ENCODE measurements at places on chromosomes 3 and 15.

DNA sequence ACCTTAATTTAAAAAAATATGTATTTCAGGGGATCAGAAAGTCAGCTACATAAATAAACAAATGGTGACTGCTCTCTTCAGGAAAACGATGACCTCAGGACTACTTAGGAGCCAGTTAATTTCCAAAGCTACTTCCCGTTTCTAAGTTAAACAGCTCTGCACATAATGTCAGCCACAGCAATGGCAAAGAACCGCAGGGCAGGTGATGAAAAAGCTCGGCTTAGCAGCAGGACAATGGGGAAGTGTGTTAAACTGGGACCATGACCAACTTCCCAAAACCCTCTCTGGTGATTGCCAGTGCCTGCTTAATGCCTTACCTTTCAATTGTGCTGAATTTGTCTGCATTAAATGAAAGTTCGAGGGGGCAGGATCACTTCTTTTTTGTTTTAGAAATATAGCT is 258.9 kb downstream of the FHIT start:
- no peak for DNase-seq

DNA sequence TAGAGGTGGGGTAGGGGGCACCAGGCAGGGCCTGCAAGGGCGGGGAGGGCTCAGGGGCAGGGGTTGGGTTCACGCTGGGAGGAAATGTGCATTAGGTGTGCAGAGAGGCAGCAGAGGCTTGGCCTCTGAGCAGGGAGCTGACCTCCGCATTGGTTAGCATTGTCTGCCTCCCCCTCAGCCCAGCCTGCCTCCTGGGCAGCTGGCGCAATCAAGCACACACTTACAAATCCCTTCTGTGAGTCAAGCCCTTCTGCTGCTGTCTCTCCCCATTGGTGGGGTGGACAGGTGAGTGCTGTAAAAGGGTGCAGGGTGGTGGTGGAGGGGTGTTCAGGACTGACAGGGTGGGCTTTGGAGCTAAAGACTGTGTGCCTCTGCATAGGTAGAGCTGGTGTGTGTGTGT is 9.3 kb downstream of the LOXL1 start:
- DNase-seq = no peak

DNA sequence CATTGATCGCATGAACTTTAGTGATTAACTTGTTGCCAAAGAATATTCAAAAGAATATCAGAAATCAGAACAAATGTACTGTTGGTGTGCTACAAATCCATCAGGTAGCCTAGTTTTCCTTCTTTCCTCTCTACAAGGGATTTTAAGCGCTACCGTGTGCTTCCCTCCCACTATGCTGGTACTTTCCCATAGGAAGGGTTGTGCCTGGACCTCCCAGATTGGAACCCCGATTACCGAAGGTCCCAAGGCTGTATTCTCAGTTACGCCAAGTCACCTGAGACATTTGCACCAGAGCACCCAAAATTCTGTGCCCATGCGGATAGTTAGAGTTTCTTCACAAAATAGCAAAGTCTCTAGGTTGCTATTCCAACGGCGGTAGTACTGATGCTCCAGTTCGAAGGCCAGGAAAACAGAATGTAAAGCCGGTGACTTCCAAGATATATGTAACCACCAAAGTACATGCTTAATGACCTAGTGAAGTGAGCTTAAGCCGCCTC is 23.4 kb upstream of the GATM start:
- no peak for DNase-seq

- no peak for DNase-seq
Measured at GRCh38 chr3:32751377-32751776, 66.4 kb downstream of the CNOT10 start.

DNA sequence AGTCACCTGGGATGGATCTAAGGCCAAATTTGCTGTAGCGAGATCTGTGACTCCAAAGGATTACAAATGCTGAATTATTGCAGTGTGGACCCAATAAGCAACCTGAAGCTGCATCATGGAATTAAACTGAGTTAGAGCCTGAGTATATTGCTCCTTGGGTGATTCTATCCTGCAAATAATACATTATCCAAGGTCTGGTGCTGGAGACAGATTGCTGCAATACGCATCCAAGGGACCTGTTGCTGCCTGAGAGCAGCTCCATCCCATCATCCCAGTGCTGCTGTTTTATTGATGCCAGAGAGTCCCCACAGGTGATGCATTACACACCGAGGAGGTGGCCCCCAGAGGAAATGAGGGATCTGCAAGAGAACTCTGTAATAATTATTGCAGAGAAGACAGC is 31.6 kb upstream of the PCSK6 start:
- no peak for DNase-seq

DNA sequence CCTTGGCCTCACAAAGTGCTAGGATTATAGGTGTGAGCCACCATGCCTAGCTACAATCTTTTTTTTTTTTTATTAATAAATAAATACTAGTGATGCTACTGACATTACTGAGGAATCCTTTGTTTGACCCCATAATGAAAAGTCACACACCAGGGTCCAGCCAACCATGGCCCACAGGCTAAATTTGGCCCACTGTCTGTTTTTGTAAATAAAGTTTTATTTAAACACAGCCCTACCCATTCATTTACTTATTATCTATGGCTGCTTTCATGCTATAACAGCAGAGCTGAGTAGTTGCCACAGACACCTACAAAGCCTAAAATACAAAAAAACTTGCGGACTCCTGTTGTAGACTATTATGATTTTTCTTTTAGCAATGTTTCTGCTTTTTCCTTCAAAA is 7.4 kb downstream of the INTS14 start:
- no peak for DNase-seq

GRCh38 chr15:34708422-34708821 is 46.4 kb downstream of the GJD2 start:
- DNase-seq = no peak

GRCh38 chr3:66302288-66302687 is 81.5 kb downstream of the SLC25A26 start:
- DNase-seq = peak; percentile 48

GRCh38 chr3:126348308-126348920 is 8.8 kb downstream of the KLF15 start:
- DNase-seq = no peak

DNA sequence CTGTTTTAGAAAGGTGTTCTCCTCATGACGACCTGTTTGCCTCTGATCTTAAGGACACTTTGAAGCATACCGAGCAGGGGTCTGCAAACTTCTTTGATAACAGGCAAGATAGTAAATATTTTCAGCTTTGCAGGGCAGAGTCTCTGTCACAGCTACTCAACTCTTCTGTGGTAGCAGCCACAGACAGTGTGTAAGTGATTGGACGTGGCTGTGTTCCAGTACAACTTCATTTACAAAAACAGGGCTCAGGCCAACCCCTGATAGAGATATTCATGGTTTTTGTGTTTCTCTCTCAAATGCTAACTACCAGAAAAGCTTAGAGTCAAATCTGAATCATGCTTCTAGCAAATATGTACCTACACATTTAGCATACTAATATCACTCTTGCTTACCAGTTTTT is 51.5 kb downstream of the TGFBR2 start:
- peak; percentile 22 for DNase-seq

DNA sequence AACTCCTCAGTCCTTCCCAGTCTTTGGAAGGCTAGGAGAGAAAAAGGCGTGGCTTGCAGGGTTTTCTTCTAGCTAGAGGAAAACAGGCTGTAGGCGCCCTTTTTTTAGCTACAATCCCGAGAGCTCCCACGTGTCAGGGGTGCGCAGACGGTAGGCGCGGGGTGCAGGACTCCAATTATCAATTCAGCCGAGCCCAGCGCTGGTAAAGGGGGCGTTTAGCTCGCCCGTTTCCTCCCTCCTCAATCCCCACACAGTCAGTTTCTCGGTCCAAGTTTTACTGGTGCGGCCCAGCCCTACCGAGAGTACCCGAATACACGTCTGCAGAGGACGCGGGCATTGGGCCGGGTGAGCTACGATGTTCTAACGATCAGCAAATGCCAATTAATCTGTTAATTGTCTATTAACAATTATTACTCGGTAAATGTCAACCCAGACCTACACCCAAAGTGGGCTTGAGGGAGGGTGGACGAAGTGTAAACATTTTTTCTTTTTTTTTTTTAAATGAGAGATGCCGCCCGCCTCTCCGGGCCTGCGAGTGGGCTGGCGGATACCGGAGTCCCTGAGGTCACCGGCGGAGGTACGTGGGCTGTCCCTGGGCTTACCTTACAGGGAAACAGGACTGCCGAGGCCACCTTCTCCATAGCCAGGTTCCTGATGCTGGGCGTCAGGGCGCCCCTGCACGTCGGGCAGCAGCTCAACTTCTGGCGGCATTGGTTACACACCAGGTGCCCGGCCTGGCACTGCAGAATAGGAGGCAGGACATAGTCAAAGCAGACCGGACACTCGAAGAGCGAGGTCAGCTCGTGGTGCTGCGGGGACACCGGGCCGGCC is 923 bp downstream of the SIAH2 start:
- DNase-seq = peak; percentile 17

- DNase-seq = no peak
Measured at GRCh38 chr3:68017069-68017468, 362.7 kb upstream of the SUCLG2 start.

- no peak for DNase-seq
Measured at GRCh38 chr3:195540027-195540426, 3.1 kb downstream of the PPP1R2 start.

GRCh38 chr3:67292356-67293121 is 294.4 kb downstream of the KBTBD8 start:
- no peak for DNase-seq

- DNase-seq = no peak
Measured at GRCh38 chr3:150385296-150386242, 22.5 kb upstream of the TSC22D2 start.

GRCh38 chr3:133413161-133414020 is 13.5 kb downstream of the BFSP2 start:
- no peak for DNase-seq

DNA sequence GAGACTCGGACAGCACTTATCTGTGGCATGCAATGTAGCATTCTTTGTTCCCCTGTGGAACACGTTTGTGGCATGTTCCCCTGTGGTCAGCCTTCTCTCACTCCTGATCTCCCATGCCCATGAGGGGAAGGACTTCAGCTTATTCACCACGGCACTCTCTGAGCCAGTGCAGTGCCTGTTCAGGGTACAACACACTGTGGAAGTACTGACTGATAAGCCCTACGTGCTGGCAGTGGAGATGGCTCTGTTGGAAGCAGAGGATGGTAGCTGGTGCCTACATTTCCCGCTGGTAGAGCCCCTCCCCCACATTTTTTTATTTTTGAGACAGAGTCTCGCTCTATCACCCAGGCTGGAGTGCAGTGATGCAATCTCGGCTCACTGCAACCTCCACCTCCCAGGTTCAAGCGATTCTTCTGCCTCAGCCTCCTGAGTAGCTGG is 43.5 kb upstream of the ETV5 start:
- no peak for DNase-seq

DNA sequence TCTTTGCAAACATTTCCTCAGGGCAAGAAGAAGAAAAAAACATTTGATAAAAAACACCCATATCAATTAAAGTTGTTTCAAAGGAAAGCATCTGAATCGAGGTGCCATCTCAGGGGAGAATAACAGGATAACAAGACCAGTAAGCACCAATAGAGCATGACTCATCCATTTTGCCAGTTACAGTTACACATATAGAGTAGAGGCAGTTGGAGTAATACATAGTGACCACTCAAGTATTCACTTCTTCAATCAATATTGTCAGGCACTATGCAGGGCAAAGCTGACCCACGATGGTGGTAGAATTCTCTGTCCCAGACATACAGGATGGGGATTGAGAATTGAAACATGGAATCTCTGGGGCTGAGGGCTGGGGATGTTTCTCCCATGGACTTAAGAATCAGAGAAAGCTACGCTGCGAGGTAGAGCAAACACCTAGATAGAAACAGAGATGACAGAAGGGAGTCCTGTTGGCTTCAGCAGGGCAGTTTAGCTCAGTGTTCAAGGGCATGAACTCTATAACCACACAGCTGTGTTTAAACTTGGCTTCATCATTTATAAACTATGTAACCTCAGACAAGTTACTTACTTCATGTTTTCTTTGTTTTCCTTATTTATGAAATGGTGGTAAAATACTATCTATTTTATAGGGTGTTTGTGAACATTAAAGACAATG is 186.4 kb upstream of the NANOGP8 start:
- no peak for DNase-seq

DNA sequence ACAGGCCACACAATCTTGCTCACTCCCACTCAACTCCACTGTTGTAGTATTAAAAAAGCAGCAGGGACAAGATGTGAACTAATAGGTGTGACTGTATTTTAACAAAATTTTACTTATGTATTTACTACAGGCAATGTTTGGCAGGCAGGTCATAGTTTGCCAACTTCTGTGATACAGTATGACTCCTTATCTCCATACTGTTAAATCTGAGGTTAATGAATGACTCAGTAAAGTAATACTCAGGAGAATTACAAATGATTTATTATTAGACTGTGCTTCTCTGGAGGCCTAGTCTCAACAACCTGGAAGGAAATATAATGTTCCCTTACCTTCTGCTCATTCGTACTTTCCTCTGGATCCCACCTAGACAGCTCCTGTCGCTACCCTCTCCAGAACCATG is 258.6 kb upstream of the KCNMB2 start:
- no peak for DNase-seq

GRCh38 chr15:81296673-81297072 is 27.3 kb downstream of the STARD5 start:
- DNase-seq = peak; percentile 77

GRCh38 chr3:171407759-171408158 is 52.4 kb downstream of the TNIK start:
- DNase-seq = no peak

DNA sequence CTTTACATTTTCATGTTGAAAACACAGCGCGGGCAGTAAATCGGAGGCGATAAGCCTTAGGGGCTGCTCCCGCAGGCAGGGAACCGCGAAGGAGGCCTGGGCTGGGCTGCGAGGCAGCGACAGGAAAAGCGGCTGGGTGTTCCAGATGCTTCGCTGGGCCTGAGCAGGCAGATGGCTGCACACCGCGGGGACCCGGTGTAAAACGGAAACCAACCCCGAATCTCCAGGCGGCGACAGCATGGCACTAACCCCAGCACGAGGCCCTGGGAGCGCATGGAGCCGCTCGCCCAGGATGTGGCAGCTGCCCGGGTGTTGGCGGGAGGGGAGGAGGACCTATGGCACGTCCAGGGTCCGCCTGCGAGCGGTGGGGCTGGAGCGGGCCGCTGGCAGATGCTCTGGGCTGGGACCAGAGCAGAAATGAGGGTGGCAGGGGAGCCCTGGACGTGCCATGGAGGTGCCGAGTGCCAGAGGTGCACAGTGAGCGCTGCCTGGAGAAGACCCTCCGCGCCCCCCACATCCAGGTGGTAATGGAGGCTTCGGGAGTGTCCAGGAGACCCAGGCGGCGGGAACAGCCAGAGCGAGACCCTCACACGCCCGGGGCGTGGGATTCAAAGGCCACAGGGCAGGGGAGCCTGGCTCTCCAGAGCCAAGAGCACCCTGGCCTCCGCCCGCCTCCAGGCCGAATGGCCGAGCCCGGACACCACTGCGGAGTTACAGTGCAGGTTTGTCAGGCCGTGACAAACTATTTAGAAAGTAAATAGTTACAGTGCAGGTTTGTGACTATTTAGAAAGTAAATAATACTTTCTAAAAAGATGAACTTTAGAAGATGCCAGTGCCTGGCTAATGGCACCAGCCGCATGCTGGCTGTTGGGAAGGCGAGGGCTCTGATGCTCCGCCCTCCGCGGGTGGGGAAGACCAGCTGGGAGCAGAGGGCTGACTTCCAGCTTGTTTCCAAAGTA is 293.6 kb downstream of the OCA2 start:
- no peak for DNase-seq

- DNase-seq = no peak
Measured at GRCh38 chr3:139108253-139108969, 63.7 kb upstream of the PRR23C start.

Data from activated gamma-delta T cell treated with Interleukin-2 at 50 U/mL for 16 hours (primary cell).